ENCODE measurements at places on chromosomes 7 and 10.

DNA sequence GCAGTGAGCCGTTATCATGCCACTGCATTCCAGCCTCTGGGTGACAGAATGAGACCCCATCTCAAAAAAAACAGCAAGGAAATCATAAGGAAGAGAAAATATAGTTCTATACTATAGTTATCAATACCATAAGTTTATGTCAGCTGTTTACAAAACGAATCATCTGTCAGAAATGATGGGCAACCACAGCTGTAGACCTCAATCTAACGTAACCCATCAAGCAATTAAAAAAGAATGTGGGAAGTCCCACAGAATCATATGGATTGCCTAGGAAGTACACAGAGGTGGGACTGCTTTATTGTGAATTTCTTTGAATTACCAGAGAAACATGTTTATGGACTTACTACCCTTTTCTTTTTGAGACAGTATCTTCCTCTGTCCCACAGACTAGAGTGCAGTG, 6.9 kb downstream of the NRBF2 start:
- no peak for DNase-seq

DNA sequence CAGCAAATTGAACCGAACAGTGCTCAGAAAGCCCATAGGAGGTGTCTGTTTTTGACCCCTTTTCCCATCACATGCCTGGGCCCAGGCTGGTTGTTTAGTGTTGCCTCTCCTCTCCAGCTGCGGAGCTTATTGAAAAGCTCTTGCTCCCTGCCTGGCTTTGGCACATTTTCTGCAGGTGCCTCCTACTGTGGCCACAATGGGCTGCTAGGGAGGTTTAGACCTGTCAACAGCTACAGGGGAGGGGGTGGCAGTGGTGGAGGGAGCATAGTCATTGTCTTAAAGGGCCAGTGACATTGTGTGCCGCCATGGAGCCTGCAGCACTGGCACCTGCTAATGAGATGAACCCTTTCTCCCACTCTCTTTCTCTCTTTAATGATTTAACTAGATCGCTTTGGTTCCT, 13.2 kb upstream of the ENO4 start:
- DNase-seq, result no peak

GRCh38 chr10:54958844-54959243, 157.8 kb upstream of the PCDH15 start:
- DNase-seq, result no peak

GRCh38 chr7:1586827-1587705, 17.2 kb upstream of the PSMG3 start:
- DNase-seq, result peak; percentile 48

DNA sequence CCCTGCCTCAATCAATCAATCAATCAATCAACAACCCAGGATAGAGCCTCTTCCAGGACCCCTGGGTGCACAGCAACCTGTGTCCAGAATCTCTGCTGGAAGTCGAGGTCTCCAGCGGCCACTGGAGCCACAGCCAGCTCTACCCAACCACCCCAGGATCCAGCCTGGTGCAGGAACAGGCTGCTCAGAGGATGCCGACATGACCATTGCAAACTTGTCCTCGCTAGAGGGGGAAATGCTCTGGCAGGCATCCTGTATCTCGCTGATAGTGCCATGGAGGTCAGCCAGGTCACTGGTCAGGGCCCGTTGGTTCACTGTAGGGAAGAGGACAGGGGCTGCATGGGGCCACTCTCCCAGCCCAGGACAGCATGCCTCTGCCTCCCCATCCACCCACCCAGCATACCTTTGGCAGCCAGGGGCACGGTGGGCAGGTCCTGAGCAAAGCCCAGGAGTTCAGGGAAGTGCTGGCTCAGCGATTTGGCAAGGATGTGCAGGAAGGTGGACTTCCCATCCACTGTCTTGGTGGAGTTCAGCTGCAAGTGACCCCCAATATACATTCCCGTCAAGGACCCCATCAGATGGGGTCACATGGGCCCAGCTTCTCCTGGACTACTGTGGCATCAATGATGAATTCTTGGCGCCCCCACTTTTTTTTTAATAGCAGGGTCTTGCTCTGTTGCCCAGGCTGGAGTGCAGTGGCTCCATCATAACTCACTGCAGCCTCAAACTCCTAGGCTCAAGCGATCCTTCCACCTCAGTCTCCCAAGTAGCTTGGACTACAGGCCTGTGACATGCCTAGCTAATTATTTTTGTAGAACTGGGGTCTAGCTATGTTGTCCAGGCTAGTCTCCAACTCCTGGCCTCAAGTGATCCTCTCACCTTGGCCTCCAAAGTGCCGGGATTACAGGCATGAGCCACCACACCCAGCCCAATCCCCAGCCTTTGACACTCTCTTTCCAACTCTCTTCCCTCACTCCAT, 49.4 kb downstream of the GRID2IP start:
- DNase-seq, result no peak

GRCh38 chr7:87511510-87511909, 36.0 kb upstream of the ABCB4 start:
- DNase-seq, result no peak

DNA sequence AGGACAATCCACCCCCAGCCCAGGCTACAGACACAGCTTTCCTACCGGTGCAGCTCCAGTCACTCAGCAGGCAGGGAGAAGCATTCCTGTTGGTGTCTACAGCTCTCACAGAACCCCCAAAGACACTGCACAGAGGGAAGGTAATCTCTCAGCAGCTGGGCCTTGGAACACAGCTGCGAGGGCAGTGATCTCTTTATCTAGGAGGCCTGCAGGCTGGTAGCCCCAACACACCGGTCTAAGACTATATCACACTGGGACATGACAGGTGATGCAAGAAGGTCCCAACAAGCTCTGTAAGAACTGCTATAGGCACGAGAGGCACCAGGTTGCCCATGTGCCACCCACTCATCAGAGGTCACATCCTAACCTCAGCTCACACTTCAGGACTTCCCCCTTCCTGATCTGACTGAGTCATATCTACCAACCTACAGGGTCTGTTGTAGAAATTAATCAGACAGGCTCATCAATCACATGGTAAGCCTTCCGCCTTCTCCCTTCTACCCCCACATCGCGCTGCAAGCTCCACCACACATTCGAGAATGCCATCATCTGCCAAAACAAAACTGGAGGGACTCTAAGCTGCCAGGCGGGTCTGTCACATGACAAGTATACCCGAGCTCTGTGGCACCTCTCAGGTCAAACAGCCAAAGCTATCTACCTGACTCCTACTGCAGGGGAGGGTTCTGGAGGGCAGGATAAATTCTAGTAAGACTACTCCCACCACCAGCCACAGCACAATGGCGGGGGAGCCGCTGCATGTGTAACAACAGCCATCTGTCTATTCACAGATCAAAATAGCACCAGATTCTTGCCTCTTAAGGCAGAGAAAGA, 26.1 kb downstream of the FAM53B start:
- peak; percentile 63 for DNase-seq

GRCh38 chr10:33863352-33863751, 528.9 kb upstream of the NRP1 start:
- DNase-seq, result no peak

Measured in Right ventricle myocardium inferior (tissue), 1 donor.